ENCODE measurements at places on chromosomes 6 and 20.

DNA sequence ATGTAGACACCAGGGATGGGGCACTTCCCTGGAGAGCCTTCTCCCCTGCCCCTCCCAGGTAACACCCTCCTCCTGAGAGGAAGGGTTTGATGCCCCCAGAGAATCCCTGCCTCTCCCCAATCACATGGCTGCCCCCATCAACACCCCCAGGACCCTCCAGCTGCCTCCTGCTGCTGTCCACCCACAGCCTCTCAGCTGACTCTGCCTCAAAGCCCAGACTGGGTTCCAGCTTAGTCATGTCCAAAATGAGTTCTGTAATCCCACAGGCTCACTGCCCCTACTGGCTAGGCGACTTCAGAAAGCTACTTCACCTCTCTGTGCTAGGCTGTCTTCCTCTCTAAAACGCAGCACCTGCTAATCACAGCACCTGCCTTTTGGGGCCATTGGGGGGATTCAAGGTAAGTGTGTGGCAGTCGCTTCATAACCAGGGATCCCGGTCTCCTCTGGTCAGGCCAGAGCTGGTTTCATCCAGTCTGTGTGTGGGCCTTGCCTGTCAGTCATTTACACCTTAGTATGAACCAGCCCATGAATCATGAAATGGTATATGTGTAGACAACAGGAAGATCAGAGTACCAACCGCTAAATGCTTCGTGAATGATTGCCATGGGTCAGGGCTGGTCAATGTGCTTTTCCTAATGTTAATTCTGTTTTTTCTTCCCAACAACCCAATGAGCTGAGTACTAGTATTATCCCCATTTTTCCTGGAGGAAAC, 40.4 kb downstream of the TFEB start:
- no peaks in the 10 kb centered on the region for H3K4me1 ChIP-seq
- no peak overlapping the region for H3K27ac ChIP-seq
- H3K36me3 ChIP-seq: no peaks in the 10 kb centered on the region
- H3K27me3 ChIP-seq: no peaks in the 10 kb centered on the region

GRCh38 chr6:132259070-132259469, 142.2 kb downstream of the MOXD1 start:
- peaks cover 7% of the 10 kb centered on the region for H3K27me3 ChIP-seq
- no peak for DNase-seq
- no peak overlapping the region for H3K27ac ChIP-seq
- H3K4me1 ChIP-seq: no peaks in the 10 kb centered on the region

DNA sequence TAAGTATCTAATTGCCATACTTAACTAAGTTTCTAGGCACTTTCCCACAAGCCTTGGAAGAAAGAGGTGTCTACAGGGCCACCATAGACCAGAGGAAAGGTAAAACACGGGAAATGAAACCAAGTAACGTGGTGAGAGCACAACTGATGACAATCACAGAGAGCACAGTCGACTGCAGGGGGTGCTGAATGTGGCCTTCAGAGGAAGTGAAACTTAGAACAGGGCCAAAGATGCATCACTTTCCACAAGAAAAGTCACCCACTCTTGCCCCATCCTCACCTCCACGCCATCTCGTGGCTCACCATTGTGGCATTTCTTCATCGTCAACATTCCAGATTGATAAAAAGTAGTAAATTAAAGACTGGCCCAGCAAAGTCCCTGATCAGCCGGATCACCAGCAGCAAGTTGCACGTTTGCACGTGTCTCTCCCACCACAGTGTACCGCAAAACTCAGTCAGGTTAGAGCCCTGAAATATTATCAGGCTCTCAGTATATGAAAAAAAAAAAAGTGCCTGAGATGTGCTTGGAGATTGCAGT, 31.4 kb downstream of the HIVEP2 start:
- peak overlapping the region; percentile 99 for H3K27ac ChIP-seq
- H3K36me3 ChIP-seq: peaks cover 24% of the 10 kb centered on the region
- H3K4me3 ChIP-seq: peak overlapping the region; percentile 75
- peak; percentile 81 for DNase-seq
- no peaks in the 10 kb centered on the region for H3K27me3 ChIP-seq

DNA sequence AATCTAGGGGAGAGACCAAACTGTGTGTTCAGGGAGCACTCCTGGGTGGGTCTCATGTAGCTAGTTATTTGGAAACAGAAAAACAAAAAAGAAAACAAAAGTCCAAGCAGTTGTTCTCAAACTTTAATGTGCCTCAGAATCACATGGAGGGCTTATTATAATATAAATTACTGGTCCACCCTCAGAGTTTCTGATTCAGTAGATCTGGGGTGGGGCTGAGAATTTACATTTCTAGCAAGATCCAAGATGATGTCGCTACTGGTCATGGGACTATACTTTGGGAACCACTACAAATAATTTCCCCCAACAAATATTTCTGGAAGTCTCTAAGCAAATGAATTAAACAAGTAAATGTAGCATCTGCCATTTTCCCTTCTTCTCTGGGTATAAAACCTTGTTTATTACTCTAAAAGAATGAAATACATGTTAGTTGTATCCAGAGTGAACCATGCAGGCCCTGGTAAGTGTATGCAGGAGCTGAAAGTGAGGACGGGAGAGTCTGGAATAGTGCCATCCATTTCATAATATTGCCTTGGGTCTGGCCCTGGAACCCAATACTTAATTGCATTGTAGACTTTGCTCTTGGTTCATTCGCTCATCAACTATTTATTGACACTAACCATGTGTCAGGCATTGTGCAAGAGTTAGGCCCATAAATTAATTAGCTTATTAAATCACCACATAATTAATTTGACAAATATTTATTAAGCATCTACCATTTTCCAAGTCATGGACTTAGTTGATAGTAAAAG, 490.8 kb downstream of the EPM2A start:
- H3K27ac ChIP-seq: no peak overlapping the region
- no peaks in the 10 kb centered on the region for H3K36me3 ChIP-seq
- H3K27me3 ChIP-seq: no peaks in the 10 kb centered on the region
- H3K4me1 ChIP-seq: no peaks in the 10 kb centered on the region

DNA sequence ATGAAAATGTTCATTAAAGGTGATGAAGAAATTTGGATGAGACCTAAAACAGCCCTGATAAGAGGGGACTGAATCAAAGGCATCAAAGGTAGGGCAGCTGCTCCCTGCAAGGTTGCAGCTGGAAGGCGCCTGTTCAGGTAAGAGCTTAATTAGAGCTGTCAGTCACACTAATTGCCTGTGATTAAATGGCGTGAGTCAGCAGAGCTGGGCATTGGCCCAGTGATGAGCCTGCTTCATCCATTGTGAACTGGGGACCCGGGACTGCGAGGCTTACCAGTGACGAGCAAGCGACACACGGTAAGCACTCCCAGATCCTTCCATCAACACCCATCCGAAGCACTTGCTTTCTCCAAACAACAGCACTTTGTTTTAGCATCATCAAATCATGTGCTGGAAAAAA, 621.5 kb upstream of the CDH4 start:
- no peak for DNase-seq
- H3K36me3 ChIP-seq: no peaks in the 10 kb centered on the region
- H3K27me3 ChIP-seq: no peaks in the 10 kb centered on the region
- no peak overlapping the region for H3K4me3 ChIP-seq

DNA sequence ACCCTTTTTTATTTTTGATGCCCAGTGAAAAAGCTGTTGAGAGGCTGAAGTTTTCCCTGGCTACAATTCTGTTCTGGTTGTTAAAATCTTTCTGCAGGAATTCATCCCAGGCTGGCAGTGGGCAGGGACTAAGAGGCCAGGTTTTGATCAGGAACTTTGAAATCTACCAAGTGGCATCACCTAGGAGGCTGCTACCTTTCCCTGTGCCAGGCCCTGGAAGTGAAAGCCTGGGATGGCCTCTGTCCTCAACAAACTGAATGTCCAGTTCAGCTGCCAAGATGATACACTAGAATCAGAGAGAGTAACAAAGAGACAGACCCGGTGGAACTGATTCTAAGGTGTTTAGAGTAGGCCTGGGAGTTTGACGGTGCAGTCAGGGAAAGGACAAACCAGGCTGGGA, 596 bp downstream of the IYD start:
- H3K27me3 ChIP-seq: peaks cover 6% of the 10 kb centered on the region
- no peaks in the 10 kb centered on the region for H3K36me3 ChIP-seq
- DNase-seq: no peak
- H3K4me3 ChIP-seq: no peak overlapping the region

- peaks cover 3% of the 10 kb centered on the region for H3K36me3 ChIP-seq
- no peak overlapping the region for H3K4me3 ChIP-seq
- DNase-seq: no peak
- H3K27ac ChIP-seq: no peak overlapping the region
- H3K27me3 ChIP-seq: no peaks in the 10 kb centered on the region
- H3K4me1 ChIP-seq: no peaks in the 10 kb centered on the region
Measured at GRCh38 chr6:80156221-80156620, 49.8 kb downstream of the BCKDHB start.

GRCh38 chr20:50188879-50189680, 1.6 kb upstream of the CEBPB start:
- no peak for DNase-seq
- peaks cover 24% of the 10 kb centered on the region for H3K4me1 ChIP-seq
- H3K36me3 ChIP-seq: peaks cover 17% of the 10 kb centered on the region
- peak overlapping the region; percentile 21 for H3K4me3 ChIP-seq
- H3K27ac ChIP-seq: no peak overlapping the region
- peaks cover 16% of the 10 kb centered on the region for H3K27me3 ChIP-seq

DNA sequence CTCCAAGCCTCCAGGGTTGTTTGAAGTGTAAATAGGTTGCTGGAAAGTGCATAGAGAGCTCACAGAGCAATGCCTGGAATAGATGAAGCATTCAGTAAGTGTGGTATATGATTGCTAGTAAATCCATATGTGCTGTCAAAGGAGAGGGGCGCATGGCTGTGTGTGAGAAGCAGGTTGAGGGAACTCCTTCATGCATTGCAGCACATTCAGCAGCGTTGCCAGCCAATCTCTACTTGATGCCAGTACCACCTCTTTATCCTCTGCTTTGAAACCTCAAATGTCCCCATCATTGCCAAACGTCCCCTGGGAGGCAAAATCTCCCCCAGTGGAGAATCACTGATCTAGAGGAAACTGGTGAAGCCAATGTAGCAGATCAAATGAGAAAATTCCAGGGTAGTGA, 82.7 kb upstream of the RALGAPA2 start:
- no peaks in the 10 kb centered on the region for H3K27me3 ChIP-seq
- no peaks in the 10 kb centered on the region for H3K4me1 ChIP-seq
- DNase-seq: no peak
- no peaks in the 10 kb centered on the region for H3K36me3 ChIP-seq
- H3K27ac ChIP-seq: no peak overlapping the region

DNA sequence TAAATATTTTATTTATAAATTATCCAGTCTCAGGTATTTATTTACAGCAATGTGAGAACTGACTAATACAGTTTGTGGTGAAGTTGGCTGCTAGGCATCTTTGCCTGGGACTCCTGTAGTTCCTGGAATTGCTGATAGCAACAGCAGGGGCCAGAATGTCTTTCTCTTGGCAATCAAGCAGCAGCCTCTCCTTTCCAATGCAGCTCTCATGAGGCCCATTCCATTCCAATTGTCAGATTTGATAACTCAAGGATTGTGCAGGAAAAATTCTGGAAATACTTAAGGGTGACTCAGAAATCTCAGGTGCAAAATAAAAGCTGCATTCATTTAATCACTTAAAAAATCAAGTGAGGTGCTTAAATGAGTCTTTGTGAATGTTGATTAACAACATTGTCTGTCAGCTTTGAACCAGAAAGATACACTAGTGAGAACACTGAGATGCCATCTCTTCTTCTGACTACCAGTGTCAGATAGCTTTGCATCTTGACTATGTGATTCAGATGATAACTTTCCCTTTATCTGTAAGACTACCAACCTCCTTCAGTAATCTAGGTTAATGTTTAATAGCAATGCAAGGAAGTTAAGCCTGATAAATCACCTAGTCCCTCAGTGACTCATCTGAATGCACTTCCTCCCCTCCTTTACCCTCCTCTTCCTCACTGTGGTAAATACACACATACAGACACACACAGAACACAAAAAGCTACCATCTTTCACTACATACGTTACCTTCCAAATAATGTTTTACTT, 32.1 kb upstream of the COL21A1 start:
- no peaks in the 10 kb centered on the region for H3K36me3 ChIP-seq
- H3K4me1 ChIP-seq: no peaks in the 10 kb centered on the region
- H3K27ac ChIP-seq: no peak overlapping the region
- DNase-seq: no peak
- H3K27me3 ChIP-seq: no peaks in the 10 kb centered on the region

DNA sequence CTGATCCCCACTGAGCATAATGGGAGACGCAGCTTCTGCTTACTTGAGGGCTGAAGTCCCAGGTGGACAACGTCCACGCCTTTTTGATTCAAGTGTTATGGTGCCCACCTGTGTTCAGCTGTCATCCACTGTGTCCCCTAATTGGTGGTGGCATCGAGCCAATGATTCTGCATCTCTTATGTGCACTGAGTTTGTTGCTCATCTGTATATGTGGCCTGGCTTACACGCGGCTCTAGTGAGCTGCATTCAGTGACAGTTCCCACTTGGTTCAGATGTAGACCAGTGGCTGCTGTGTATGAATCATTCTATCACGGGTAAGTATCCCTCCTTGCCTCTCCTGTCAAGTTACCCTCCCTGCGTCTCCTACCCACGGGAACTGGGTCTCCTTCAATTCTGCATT, 131.2 kb upstream of the CLDN20 start:
- H3K4me1 ChIP-seq: peaks cover 9% of the 10 kb centered on the region
- H3K36me3 ChIP-seq: peaks cover 11% of the 10 kb centered on the region
- H3K4me3 ChIP-seq: no peak overlapping the region
- peaks cover 1% of the 10 kb centered on the region for H3K27me3 ChIP-seq

- H3K27me3 ChIP-seq: peaks cover 24% of the 10 kb centered on the region
- no peaks in the 10 kb centered on the region for H3K36me3 ChIP-seq
- H3K4me1 ChIP-seq: peaks cover 3% of the 10 kb centered on the region
- no peak overlapping the region for H3K4me3 ChIP-seq
- DNase-seq: no peak
- H3K27ac ChIP-seq: no peak overlapping the region
Measured at GRCh38 chr6:2746557-2747061, 4.1 kb downstream of the MYLK4 start.

- H3K36me3 ChIP-seq: peaks cover 5% of the 10 kb centered on the region
- H3K4me3 ChIP-seq: no peak overlapping the region
- H3K27ac ChIP-seq: no peak overlapping the region
- no peak for DNase-seq
- H3K27me3 ChIP-seq: peaks cover 8% of the 10 kb centered on the region
Measured at GRCh38 chr6:4979426-4979825, 24.4 kb downstream of the RPP40 start.

DNA sequence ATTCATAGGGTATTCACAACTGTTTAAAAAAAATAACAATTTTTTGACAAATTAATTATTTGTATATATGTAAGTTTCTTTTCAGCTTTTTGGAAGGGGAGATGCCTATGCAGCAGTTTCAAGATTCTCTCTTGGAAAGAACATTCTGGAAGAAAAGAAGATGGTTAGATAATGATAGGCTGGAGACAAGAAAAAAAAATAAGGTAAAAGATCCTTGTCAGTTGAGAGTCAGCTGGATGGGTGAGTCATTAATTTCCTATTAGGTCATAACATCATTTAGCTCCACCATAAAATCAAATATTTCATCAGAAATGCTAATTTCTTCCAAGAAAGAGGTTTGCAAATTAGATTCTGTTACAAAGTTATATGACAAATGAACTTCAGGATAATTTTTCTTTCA, 880.4 kb downstream of the EPHA7 start:
- H3K27ac ChIP-seq: no peak overlapping the region
- DNase-seq: no peak
- no peaks in the 10 kb centered on the region for H3K36me3 ChIP-seq
- H3K4me1 ChIP-seq: no peaks in the 10 kb centered on the region
- no peaks in the 10 kb centered on the region for H3K27me3 ChIP-seq

GRCh38 chr20:49595811-49596561, 28.0 kb upstream of the PTGIS start:
- H3K27me3 ChIP-seq: no peaks in the 10 kb centered on the region
- peak; percentile 79 for DNase-seq
- H3K4me3 ChIP-seq: peak overlapping the region; percentile 98
- peaks cover 89% of the 10 kb centered on the region for H3K4me1 ChIP-seq
